ENCODE measurements at places on chromosomes 3 and 15. TPM values are rescaled to one million over a fixed set of nuclear protein-coding genes. Genes with fewer than 3 reads are reported as not detected.

DNA sequence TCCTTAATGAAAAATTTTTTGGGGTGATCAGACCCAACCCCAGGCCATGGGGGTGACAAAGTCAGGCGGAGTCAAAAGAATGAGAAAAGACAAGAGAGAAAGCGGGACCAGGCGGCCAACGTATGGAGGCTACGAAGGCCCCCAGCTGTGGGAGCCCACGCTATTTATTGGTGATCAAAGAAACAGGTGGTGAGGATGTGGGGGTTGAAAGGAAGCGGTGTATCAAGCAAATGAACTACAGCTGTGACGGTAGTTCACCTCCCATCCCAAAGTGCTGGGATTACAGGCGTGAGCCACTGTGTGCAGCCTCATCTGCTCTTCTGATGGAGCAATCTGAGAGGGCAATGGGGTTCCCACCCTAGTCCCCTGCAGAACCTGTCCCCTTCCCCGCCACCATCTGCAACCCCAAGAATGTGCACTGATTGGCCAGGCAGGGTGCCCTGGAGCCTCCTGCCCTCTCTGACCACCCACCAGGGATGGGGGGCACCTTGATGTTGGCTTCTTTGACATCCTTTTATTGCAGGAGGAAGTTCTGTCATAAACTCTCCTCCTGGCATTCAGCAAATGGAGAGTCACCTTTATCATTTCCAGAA is 1.1 kb upstream of the CHRNA3 start:
- H3K27me3 ChIP-seq, result peaks cover 46% of the 10 kb centered on the region
- no peaks in the 10 kb centered on the region for H3K36me3 ChIP-seq
- H3K4me1 ChIP-seq, result no peaks in the 10 kb centered on the region
- H3K27ac ChIP-seq, result no peak overlapping the region
- H3K4me3 ChIP-seq, result no peak overlapping the region

DNA sequence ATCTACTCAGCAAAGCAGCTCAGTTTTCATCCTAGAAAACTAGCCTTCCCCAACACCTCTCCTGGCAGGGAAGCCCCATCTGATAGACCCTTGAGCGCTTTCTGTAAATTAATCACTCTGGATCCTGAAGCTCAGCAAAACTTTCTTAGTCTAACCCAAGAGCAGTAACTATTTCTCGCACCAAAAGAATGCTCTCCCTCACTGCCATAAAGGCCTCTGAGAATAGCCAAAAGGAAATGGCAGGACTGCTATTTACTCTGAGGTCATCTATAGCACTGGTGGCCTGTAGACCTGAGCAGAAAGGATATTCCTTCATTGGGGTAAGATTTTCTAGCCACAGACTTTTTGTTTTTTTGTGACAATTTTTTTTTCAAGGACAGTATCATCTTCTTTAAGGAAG is 345.8 kb upstream of the ADAMTS9 start:
- H3K36me3 ChIP-seq, result no peaks in the 10 kb centered on the region
- H3K4me3 ChIP-seq, result no peak overlapping the region
- no peak overlapping the region for H3K27ac ChIP-seq
- H3K27me3 ChIP-seq, result no peaks in the 10 kb centered on the region
- no peaks in the 10 kb centered on the region for H3K4me1 ChIP-seq
- DNase-seq, result no peak

- no peaks in the 10 kb centered on the region for H3K36me3 ChIP-seq
- DNase-seq, result no peak
- H3K4me1 ChIP-seq, result peaks cover 3% of the 10 kb centered on the region
- no peaks in the 10 kb centered on the region for H3K27me3 ChIP-seq
- H3K27ac ChIP-seq, result no peak overlapping the region
- no peak overlapping the region for H3K4me3 ChIP-seq
These were observed 447.3 kb downstream of the TAFA4 start for GRCh38 chr3:68485051-68485450.

DNA sequence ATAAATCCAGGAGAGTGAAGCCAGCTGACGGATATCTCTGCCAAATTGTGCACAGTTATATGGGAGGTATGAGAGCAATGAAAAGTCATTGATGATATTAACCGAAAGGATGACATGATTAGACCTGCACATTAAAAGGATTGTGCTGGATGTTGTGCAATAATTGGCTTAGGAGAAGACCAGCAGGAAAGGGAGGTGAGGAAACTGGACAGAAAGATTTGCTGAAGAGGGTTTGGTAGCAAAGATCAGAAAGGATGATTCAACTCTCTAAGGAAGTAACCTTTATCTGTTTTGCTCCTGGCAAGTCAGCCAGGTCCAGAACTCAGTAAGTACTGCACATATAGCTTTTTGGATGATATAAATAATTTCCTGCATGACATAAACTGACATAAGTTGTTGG is 704.7 kb downstream of the GRM7 start:
- H3K4me1 ChIP-seq, result peaks cover 4% of the 10 kb centered on the region
- no peaks in the 10 kb centered on the region for H3K36me3 ChIP-seq
- H3K4me3 ChIP-seq, result no peak overlapping the region
- H3K27ac ChIP-seq, result no peak overlapping the region

DNA sequence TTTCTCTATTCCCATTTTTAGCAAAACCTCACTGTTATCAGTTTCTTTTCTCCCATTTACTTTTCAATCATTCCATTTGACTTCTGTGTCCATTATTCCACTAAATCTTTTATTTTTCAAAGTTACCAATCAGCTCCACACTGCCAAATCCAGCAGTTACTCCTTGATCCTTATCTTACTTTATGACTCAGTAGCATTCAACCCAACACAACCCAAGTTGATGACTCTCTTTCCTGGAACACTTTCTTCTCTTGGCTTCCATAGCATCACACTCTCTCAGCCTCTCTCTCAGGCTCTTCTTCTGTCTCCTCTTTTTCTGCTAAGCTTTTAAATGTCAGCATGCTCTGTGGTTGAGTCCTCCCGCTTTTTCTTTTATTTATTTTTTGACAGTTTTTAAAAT is 36.3 kb downstream of the RASGRP1 start:
- H3K4me1 ChIP-seq, result no peaks in the 10 kb centered on the region
- no peak for DNase-seq
- no peaks in the 10 kb centered on the region for H3K36me3 ChIP-seq
- H3K27ac ChIP-seq, result no peak overlapping the region

DNA sequence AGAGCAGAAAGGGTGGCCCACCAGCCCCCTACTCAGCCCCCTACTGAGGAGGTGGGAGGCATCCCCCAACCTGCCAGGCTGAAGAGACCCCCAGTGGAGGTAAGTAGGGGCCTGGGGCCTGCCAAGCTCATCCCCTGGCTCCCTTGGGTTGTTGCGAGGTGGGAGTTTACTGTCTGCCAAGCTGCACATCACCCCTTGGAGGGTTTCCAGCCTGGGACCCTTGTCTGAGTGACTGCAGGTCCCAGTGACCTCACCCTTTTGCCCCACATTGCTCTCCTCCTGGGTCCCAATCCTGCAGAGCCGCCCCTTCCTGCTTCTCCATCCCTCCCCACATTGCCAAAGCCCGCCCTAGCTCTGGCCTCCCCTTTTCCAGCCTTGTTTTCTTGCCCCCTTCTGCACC is 1.0 kb upstream of the ALS2CL start:
- H3K4me3 ChIP-seq, result no peak overlapping the region
- peaks cover 11% of the 10 kb centered on the region for H3K27me3 ChIP-seq
- H3K36me3 ChIP-seq, result no peaks in the 10 kb centered on the region
- no peak overlapping the region for H3K27ac ChIP-seq

DNA sequence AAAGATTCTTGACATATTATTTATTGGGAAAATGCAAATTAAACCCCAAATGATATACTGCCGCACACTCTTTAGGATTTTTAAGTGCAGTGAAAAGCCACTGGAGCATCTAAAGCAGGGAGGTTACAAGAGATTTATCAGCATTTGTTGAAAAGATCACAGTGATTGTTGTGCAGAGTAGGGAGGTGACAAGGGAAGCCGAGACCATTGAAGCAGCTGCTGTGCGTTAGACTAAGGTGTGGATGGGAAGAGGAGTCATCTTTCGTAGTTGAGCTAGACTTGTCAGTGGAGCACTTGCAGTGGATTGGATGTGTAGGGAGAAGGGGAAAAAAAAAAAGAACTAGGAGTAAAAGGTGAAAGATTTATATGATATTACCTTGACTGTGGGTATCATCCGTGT is 854.6 kb downstream of the NTRK3 start:
- DNase-seq, result no peak
- no peak overlapping the region for H3K27ac ChIP-seq
- H3K27me3 ChIP-seq, result no peaks in the 10 kb centered on the region
- no peaks in the 10 kb centered on the region for H3K36me3 ChIP-seq
- H3K4me1 ChIP-seq, result no peaks in the 10 kb centered on the region

DNA sequence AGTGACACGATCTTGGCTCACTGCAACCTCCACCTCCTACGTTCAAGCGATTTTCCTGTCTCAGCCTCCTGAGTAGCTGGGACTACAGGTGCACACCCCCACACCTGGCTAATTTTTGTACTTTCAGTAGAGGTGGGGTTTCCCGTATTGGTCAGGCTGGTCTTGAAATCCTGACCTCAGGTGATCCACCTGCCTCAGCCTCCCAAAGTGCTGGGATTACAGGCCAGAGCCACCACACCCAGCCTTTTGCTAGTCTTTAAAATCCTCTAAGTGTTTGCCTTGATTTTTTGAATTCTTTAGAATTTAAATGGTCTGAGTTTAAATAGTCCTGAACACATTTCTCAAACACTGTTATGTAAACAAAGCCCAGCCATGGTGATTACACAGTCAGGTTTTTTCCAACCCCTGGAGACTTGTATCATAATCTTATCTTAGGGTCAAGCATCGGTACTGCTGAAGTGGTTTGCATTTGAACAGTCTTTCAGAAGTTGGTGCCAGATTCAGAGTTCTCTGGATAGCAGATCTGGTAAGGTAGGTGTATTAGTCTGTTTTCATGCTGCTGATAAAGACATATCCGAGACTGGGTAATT is 28.2 kb upstream of the PIAS1 start:
- no peak for DNase-seq
- no peaks in the 10 kb centered on the region for H3K4me1 ChIP-seq
- H3K27me3 ChIP-seq, result no peaks in the 10 kb centered on the region
- no peak overlapping the region for H3K27ac ChIP-seq

- DNase-seq, result peak; percentile 56
- H3K36me3 ChIP-seq, result no peaks in the 10 kb centered on the region
- no peaks in the 10 kb centered on the region for H3K27me3 ChIP-seq
- no peak overlapping the region for H3K4me3 ChIP-seq
- no peaks in the 10 kb centered on the region for H3K4me1 ChIP-seq
- no peak overlapping the region for H3K27ac ChIP-seq
These were observed 464.1 kb upstream of the CBLB start for GRCh38 chr3:106332884-106333283.

DNA sequence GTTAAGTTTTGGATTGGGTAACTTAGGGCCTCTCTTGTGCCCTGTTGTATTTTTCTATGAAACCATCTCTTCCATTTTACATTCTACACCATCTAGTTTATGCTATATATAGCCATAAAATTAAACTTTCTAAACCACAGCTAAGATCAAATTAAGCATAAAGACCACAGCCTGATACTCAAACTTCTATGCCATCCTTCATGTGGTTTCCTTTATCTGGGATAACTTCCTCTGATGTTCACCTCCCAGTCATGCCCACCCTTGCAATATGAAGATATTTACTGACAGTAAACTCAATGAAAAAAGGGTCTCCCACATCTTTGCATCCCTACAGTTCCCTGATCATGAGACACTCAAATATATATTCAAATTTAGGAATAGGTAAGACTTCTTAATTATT is 4.2 kb downstream of the SELENOK start:
- no peaks in the 10 kb centered on the region for H3K4me1 ChIP-seq
- H3K27ac ChIP-seq, result no peak overlapping the region
- no peaks in the 10 kb centered on the region for H3K27me3 ChIP-seq

The PLD1 gene
- total RNA-seq, result 15.9 TPM

The TNFAIP8L3 gene
- total RNA-seq, result not detected

The SLC22A14 gene
- not detected for total RNA-seq

The GOLGA8H gene
- total RNA-seq, result 0.57 TPM

Measured in endodermal cell (in vitro differentiated cells).